ENCODE measurements at places on chromosomes 2 and 18.

- DNase-seq: no peak
Observed at GRCh38 chr2:240202586-240202985, 62.1 kb upstream of the OTOS start.

DNA sequence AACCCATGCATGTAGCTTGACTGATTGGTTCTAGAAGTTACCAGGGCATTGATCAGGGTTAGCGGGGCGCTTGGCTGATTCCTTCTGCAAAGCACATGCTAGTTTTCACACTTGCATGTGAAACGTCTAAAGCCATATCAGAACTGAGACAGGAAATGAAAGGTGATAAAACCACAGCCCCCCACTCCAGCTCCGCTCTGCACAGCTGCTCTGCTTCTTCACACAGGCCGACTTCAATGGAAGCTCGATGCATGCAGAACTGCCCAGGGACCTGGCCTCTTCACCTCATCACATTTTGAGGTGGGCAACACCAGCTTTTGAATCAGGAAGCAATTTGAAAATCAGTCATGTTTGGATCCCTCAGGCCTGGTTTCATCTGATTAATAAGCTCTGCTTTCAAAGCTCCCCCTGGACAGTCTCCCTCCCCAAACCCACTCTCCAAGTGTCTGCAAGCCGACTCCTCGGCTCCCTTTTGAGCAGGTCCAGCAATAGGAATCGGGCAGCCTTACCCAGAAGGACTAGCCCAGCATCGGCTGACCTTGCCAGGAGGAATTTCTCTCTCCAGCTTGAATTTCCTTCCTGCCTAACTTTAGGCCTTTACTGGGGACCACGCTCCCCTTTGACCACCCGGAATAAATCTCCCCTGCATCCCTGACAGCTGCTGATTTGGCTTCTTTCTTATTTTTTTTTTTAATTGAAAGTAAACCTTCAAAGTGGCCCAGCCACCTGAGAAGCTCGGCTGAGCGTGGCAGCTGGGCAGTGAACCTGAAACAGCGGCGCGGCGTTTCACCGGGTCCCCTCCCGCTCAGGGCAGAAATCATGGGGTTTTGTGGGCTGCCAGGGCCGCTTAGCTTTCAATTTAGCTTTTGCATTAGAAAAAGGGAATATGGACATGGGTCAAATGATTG lies 31.7 kb downstream of the HRH4 start:
- no peak for DNase-seq

DNA sequence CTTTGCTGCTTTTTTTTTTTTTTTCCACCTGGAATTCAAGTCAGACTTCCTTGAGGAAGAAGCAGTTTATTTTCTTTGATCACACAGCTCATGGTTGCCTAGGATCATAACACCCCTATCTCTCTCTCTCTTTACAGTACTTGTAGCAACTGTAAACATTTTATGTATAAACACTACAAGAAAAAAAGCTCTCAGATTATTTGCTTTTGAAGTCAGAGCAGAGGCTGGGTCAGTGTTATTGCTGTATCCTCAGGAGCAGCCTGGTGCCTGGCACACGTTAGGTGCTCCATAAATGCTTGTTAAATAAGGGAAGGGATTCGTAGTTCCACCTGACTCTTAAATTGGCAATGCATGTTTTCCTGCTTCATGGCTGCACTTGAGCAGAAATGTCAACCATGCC lies 221.2 kb downstream of the TGIF1 start:
- no peak for DNase-seq

- peak; percentile 72 for DNase-seq
Observed at GRCh38 chr2:195533771-195534642, 123.0 kb upstream of the SLC39A10 start.

DNA sequence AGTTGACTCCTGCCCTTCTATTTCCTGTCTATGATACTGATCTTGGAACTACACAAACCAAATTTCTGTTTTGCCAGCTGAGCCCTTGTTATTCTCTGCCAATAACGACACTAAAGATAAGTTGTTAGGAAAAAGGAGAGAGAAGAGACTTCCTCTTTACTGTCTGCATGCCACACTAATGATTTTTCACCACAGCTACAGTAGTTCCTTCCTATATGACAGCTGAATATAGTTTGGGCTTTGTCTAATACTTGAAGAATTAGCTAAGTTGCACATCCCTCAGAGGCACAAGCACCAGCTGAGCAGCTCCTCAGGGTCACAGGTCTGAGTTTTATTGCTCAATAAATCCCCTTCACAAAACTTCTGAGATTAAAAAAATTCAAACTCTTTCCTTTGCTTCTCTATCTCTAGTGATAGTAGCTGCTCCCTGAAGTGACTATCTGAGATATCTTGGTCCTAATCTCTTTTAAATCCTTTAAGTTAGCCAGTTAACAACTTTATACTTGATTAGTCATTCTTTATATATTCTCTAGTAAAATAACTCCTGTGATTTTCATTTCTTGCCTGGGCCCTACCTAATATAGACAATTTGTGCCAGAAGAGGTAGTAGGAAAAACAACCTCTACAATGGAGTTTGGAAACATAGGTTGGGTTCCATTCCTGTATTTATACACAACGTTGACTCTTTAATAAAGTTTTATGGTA lies 253.0 kb upstream of the CNTNAP5 start:
- no peak for DNase-seq

DNA sequence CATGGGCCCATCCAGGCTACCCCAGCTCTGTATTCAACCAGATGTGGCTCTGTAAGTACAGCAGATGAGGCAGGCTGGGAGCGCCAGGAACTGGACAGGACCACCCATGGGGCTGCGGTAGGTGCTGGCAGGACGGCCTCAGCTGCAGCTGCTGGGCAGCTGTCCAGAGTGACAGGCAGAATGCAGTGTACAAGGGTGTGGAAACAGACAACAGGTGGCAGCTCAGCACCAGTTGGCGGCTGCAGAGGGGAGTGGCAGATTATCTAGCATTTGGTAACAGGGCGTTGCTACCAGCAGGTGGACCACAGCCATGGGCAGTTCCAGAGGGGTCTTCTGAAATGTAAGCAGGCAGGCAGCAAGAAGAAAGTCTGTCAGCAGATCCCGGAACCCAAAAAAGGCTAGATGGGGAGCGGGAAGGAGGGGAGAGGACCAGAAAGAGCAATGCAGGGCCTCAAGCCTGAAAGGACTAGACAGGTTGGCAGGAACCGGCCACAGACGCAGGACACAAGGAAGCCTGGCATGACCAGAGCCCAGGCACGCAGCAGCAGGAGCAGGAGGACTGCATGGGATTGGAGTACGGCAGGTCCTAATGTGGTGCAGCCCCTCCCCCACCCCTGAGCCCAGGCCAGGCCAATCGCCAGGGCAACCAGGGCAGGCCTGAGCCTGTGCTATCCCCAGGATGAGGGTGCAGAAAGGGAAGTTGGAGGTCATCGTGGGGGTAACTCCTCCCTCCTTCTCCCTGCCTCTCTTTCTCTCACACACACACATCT lies 24.7 kb downstream of the PKDCC start:
- DNase-seq: no peak

- DNase-seq: no peak
Observed at GRCh38 chr18:59446012-59446411, 86.9 kb upstream of the LMAN1 start.

DNA sequence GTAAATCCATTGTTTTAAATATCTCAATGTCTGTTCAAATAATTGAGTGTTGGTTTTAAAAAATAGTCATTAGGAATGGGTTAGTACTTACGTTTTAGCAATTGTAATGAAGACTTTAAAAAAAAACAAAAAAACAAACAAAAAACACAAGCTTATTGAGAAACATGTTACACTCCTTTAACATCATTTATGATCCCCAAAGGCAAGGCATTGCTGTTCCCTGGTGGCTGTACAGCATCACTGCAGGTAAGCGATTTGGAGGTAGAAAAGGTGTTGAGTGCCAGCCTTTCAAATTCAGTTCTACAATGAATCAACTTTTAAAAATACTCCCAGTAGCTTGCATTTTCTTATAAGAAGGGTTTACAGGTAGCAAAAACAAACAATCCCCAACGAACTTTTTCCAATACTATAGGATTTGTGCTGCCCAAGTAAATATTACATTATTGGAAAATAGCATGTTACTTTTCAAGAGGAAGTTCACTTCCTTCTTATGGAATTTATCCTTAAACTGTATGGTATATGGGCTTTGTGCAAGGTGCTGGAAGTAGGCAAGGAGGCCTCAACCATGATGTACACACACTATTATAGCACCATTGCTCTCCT lies 27.5 kb downstream of the CNRIP1 start:
- no peak for DNase-seq

GRCh38 chr2:198411936-198412335 lies 607.5 kb downstream of the PLCL1 start:
- DNase-seq: no peak

DNA sequence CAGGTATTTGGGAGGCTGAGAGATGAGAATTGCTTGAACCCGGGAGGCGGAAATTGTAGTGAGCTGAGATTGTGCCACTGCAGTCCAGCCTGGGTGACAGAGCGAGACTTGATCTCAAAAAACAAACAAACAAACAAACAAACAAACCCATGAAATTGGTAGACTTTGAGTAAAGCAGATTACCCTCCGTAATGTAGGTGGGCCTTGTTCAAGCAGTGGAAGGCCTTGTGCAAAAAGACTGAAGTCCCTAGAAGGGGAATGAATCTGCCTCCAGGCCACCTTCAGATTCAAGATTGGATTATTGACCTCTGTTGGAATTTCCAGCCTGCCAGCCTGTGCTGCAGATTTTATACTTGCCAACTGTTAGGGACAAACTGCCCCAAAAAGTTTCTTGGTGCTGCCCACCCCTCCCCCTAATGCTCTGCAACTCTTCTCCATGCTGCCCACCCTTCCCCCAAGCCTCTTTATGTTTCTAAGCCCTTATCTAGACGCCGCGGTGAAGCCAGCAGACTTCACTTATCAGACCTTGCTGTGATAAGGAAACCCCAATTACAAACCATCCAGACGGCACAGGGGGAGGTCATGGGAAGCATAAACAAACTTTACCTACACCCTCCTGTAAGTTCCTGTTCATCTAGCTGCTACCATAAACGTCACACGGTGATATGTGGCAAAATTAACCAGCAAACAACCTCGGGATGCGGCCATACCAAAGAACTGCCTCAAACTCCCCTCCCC lies 17.0 kb downstream of the CYP27A1 start:
- DNase-seq: no peak

GRCh38 chr2:82674652-82675051 lies 1784.4 kb downstream of the SUCLG1 start:
- DNase-seq: no peak

GRCh38 chr2:103808814-103809213 lies 1045.1 kb upstream of the POU3F3 start:
- DNase-seq: no peak

DNA sequence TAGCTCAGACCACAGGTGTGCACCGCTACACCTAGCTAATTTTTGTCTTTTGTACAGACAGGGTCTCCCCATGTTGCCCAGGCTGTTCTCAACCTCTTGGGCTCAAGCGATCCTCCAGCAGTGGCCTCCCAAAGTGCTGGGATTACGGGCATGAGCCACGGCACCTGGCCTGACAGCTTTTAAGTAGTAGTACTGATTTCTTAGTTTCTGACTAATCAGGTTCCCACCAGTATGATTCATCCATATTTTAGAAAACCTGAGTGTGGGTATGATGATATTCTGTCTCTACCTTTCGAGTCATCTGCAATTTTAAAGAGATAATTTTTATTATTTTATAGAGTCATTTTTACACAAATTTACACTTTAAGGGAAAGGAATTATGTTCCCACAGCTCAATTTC lies 46.4 kb upstream of the GULP1 start:
- no peak for DNase-seq

- no peak for DNase-seq
Observed at GRCh38 chr2:136297994-136298393, 180.0 kb upstream of the CXCR4 start.

GRCh38 chr18:62420513-62421209 lies 95.6 kb downstream of the TNFRSF11A start:
- peak; percentile 57 for DNase-seq

DNA sequence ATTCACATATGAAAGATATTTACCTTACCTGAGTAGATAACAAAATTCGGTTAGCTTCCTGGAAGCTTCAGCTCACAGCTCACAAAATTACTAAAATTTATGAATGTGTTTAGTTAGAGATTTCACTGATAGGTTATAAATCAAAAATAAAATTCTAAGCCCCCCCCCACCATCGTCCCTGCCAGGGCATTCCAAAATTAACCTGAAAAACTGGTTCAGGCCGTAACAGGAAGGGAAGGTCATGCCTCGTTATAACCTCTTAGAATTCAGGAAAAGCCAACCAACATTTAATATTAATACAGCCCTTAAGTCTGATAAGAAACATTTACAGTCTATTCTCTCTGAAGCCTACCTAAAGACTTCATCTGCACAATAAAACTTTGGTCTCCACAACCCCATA lies 48.9 kb downstream of the COX7A2L start:
- DNase-seq: no peak

DNA sequence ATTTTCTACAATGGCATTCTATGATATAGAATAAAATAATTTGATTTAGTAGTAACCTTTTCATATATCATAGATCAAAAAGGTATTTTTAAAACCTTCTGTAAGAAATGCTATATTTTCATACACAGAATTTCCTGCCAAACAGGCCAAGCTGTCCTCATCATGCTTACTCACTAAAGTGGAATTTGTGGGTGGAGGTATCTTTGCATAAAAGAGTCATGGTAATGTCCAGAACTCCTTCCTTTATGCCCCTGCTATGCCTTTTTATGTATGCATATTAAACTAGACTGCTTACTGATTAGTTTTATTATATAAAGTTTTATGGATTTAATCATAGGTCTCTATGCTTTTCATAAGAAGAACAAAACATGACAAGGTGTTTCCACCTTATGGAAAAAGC lies 27.5 kb upstream of the MARCHF7 start:
- DNase-seq: no peak

DNA sequence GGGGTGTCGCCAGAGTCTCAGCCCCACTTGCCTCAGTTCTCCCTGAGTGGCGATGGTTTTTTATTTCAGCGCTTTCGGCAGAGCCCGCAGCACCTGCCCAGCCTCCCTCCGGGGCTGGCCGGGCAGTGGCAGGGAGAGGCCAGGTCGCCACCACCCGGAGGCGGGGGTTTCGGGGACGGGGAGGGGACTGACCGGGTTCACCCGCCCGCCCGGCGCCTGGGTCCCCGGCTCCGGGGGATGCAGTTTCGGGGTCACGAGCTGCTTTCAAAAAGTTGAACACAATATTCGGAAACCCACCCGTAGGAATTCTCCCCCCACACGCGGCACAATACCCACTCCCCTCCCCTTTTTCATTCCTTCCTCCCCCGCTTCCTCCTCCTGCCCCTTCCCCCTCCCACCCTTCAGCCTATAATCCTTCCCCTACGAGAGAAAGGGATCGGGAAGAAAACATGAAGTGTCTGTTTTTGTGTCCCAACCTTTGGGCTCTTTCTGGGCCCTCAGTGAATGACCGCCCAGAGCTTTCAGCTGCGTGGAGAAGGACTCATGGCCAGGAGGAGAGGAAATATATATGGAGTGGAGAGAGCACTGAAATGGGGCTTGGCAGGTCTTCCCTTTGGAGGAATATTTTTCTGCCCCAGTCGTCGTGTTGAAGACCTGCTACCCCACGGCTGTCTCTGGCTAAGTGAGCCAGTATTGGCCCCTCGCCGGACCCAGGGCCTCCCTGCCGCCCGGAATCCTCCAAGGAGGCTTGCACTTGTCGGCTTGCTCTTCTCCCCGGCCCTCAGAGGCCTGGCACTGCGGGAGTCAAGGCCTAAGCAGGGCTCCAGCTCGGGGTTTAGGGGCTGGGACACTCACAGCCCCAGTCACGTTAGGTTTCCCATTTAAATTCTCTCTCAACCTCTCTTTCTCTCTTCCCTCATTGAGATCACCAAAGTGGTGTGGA lies 2.1 kb upstream of the SIX3 start:
- DNase-seq: no peak

- no peak for DNase-seq
Observed at GRCh38 chr2:75328156-75328555, 128.8 kb upstream of the TACR1 start.

- DNase-seq: no peak
Observed at GRCh38 chr2:144920755-144921530, 401.0 kb upstream of the ZEB2 start.
